ENCODE measurements at places on chromosomes 13 and 19.

DNA sequence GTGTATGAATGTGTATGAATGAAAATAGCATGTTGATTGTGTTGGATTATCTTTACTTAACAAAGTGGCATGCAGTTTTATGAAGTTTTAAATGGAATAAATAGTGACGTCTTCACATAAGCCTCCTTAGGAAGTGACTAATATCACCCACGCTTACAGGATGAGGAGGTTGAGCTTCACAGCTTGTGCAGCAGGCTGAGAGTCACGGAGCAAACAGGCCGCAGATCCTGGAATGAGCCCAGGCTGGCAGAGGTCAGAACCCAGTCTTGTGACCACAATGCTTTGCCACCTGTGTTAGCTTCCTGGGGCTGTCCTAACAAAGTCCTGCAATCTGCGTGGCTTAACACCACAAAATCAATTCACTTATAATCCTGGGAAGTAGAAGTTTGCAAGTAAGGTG, 20.8 kb downstream of the LAIR2 start:
- DNase-seq = no peak

- no peak for DNase-seq
Measured at GRCh38 chr13:104466016-104466415, 1399.8 kb upstream of the SLC10A2 start.

DNA sequence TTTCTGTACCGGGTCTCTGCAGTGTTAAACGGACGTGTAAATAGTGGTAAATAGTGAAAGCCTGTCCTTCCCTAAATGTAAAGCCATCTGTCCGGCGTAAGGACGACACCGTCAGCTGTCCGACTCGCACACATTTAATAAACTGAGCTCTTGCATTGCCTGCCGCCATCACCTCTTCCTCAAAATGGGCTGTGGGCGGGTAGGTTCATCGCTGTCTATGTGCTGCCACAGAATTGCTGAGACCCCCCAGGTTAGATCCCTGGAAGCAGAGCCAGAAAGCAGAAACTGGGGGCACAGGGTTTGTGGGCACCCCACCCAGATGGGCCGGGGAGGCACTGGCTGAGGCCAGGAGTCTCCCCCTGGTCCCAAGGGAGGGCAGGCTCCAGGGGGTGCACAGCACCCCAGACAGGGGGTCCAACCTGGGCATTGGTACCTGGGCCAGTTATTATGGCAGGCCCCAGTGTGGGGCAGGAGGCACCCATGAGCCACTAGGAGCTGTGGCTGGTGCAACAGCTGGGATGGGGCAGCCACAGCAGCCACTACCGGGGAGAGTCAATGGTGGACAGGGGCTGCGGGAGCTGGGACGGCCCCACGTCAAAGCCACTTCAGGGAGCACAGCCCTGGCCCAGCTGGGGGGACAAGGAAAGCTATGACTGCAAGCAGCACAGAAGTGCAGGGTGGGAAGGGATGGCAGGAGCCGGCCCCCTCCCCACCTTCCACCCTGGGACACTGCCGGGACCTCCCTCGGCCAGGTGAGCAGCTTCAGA, 5.7 kb downstream of the C19orf25 start:
- no peak for DNase-seq

DNA sequence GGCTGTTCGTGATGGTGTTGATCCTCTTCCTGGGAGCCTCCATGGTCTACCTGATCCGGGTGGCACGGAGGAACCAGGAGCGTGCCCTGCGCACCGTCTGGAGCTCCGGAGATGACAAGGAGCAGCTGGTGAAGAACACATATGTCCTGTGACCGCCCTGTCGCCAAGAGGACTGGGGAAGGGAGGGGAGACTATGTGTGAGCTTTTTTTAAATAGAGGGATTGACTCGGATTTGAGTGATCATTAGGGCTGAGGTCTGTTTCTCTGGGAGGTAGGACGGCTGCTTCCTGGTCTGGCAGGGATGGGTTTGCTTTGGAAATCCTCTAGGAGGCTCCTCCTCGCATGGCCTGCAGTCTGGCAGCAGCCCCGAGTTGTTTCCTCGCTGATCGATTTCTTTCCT, 12.2 kb upstream of the C19orf33 start:
- no peak for DNase-seq

DNA sequence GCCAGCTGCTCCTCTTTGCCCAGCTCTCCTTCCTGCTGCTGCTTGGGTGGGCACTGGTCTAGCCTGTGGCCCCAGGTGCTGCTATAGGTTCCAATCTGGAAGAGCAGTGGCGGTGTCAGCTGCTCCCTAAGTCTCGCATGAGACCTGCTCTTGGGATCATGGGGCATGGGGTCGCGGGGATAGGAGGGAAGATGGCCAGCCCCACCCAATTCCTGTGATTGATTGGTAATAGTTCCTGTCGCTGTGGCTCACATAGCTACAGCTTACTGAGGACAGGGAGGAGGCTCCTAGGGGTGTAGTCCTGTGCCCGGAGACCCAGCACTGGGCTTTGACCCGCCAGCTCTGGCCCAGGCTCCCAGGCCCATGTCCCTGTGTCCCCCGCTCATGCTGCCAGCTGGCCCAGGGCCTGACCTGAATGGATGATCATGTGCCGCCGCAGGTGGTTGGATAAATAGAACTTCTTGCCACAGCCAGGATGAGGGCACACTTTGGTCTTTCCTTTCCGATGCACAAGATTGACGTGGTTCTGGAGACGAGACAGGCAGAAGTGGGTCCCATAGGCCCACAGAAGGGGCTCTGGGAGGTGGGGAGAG, 4.5 kb upstream of the ELAVL3 start:
- no peak for DNase-seq

Data from activated T-cell treated with anti-CD3 and anti-CD28 coated beads, Interleukin-2, amount 50 U/mL, for 4 hours (primary cell).